ENCODE measurements at places on chromosomes 4 and X. TPM values are rescaled to one million over a fixed set of nuclear protein-coding genes. Genes with fewer than 3 reads are reported as not detected.

- no peak for DNase-seq
These were observed 79.1 kb upstream of the SLC6A14 start for GRCh38 chrX:116357329-116357728.

- no peak for DNase-seq
These were observed 367.3 kb downstream of the GRIA2 start for GRCh38 chr4:157587681-157588423.

DNA sequence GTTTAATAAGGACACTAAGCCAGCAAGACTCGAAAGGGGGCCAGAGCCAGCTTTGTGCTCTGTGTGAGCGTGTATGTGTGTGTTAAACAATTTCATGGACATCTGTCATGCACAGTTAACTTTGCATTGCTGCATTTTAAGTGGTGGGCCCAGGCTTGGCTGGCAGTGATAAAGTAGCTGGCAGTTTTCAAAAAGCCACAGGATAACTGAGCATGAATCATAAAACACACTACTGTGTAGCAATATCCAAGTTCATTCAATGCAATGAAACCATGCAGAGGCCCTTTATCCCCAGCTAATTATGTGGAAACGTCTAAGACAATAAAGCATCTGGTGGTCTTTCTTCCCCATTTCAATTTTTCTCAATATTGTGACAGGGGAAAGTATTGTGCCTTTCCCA is 132.9 kb downstream of the NKX6-1 start:
- no peak for DNase-seq

- DNase-seq, result peak; percentile 67
These were observed 980 bp upstream of the GIMD1 start for GRCh38 chr4:106369456-106370060.

- DNase-seq, result no peak
These were observed 44.8 kb downstream of the TSPAN5 start for GRCh38 chr4:98613453-98614075.

DNA sequence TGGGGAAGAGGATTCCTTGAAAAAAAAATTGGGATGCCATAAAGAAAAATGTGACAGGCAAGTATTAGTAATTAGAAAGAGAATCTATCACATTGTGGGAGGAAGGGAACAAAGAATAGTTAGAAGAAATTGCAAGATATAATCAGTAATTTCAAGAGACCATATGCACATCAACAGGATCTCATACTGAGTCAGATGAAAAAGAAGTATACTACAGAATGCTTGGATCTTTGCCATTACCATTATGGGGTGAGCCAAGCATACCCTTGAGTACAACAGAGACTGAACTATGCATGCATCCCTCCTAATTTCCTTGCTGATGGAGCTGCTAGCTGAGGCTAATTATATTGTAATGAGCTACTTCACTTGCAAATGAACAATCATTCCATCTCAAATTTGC is 287.6 kb downstream of the PAPSS1 start:
- DNase-seq, result no peak

DNA sequence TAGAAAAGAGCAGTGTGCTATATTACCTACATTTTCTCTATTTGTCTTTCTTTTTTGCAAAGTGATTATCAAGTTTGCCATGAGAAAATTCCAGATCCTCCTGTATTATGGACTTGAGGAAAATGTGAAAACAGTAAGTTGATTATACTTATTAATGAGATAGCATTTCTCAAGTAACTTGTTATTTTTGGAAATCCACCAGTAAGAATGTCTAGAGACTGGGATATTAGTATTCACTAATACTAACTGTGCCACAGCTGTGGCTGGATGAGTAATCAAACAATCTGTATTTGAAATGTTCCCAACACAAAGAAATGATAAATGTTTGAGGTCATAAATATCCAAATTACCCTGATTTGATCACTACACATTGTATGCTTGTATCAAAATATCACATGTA is 147.0 kb upstream of the CTSO start:
- DNase-seq, result no peak

GRCh38 chr4:22766068-22766467 is 73.3 kb downstream of the GBA3 start:
- DNase-seq, result no peak

GRCh38 chr4:128660361-128661215 is 148.9 kb upstream of the JADE1 start:
- DNase-seq, result no peak

Gene IL13RA2
- total RNA-seq, result 0.32 TPM

Gene UCP1
- not detected for total RNA-seq

GRCh38 chrX:133913009-133913408 is 72.4 kb downstream of the GPC3 start:
- DNase-seq, result no peak

Gene CSAG3
- total RNA-seq, result not detected

Gene FAM156A
- total RNA-seq, result 3.7 TPM

DNA sequence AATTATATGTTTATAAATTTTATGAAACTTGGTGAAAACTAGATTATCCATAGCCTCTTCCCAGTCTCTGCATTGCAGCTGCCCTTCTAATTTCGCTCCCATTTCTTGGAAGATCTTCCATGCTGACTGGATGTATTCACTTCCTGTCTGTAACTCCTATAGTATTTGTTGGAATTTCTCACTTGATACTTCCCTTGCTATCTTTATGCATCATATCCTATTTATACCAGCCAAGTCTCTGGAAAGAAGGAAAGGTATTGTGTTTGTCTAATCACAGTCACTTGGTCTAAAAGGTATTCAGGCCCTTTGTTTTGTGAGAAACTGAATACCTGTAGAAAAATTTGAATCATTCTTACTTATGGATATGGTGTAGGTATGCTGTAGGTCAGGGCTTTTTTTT is 870.9 kb upstream of the FRG1 start:
- no peak for DNase-seq

Gene MAGEB2
- not detected for total RNA-seq

DNA sequence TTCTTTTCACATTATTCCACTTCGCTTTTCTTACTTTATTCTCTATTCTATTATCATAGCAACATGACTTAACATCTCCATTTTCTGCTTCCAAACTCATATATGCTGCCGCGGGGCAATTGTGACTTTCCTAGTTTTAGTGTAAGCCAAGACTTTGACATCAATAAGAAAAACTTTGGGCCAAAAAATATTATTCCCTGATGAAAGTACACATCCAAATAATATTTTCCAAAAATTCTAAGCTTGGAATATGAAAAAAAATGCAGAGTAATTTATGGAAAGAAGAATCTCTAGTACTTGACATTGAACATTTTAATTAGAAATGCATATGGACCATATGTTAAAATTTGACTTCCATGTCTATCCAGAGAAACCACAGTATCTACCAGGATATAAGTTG is 995.1 kb upstream of the INTU start:
- no peak for DNase-seq

- no peak for DNase-seq
These were observed 63.2 kb downstream of the CPEB2 start for GRCh38 chr4:15065516-15065915.

DNA sequence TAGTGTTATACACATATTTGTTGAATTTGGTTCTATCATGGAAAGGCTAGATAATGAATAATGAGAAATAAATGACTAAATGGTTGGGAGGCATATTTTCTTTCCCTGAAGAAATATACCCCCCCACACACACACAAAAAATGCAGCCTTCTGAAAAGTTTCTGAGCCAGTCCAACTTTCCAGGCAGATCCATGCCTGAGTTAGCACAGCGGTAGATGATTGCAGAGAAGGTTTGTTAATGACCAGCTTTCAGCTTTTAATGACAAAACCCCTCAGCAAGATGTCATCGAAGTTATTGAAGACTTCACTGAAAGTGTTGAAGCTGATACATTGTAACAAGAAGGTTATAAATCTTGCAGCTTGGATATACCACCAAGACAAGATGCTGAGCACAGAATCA is 61.4 kb downstream of the GBA3 start:
- no peak for DNase-seq

Gene PRKG2
- total RNA-seq, result not detected

- DNase-seq, result no peak
These were observed 17.4 kb upstream of the ODAM start for GRCh38 chr4:70178075-70178660.

GRCh38 chr4:130210864-130211263 is 1114.9 kb downstream of the C4orf33 start:
- no peak for DNase-seq

DNA sequence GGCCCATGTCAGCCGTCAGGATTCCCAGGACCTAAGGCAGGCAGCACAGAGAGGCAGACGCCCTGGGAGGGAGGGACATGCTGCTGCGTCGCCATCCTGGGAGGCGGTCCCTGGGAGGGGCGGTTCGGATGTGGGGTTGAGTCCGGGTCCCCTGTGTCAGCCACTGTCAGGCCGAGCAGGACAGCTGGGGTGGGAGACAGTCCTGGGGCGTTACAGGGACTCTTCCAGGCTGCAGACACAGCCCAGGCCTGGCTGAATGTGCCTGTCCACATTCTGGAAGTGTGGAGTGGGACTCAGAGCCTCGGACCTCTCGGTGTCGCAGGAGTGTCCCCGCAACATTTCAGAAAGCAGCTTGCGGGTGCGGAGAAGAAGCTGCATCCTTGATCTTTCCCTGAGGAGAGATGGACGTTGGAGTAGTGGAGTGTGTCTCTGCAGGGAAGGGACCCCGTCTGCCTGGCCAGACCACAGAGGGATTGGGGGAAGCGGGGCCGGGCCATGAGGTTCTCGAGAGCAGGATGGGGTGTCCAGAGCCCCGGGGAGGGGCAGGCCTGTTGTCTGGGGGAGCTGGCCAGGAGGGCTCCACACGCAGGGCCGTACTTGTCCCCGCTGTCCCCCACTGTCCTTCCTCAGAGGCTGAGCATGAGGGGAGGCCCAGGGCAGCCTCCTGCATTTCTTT is 6.1 kb downstream of the AKAP17A start:
- no peak for DNase-seq

GRCh38 chr4:184802697-184803015 is 23.1 kb downstream of the ACSL1 start:
- no peak for DNase-seq

Gene FMR1
- 32.2 TPM for total RNA-seq

- no peak for DNase-seq
These were observed 25.0 kb downstream of the COQ2 start for GRCh38 chr4:83259586-83259985.

DNA sequence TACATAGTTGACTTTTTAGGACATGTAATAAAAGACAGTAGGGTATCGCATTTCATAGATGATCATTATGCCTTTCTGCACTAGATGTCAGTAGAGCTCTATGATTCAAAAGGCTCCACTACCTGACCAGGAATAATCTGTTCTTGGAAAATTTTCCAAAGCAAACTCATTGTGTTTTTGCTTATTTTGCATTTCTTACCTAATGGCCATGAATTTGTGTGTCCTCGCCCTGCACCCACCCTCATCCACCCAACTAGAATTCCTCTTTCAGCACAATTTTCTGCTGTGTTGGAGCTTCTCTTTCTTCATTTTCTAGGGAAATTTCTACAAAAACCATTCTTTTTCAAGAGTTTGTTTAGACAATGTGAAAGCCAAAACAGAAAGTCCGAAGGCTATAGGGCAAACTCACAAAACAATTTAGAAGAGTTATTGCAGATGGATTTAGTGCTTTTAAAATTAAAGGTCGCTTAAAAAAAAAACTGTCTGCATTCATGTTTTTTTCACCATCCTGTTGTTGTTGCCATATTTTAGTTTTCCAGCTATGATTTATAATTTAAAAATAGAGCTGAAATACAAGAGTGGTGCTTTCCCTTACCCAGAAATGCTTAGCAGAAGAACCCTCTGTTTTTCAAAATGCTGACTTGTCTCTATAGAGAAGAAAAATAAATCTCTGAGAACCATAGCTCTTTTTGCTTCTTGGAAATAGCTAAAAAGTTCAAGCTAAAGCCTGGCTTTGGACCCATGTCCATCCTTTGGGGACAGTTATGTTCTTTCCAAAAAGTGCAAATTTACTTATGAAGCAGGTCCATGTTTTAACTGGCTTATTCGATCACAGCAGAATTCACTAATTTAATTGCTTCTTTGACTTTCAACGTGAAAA is 183.7 kb downstream of the SPATA18 start:
- no peak for DNase-seq

GRCh38 chrX:69231903-69232302 is 66.7 kb upstream of the PJA1 start:
- no peak for DNase-seq

Gene AFF2
- 0.26 TPM for total RNA-seq

DNA sequence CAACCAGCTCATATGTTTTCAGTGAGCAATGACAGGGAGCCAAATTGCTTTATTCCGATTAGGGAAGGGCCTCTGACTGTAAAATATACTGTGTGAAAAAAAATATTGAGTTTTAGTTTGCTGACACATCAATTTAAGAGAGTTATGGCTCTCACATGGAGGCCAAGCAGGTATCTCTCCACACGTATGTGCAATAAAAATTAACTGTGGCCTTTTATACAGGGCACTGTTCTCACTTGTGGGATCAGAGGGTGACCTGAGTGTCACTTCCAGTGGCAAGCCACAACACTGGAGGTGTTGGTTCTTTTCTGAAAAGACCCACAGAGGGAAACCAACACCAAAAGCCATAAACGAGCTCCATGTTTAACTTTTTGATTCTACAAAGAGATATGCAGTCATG is 462.8 kb downstream of the MID1IP1 start:
- no peak for DNase-seq

- DNase-seq, result peak; percentile 17
These were observed 47.2 kb upstream of the TMEM33 start for GRCh38 chr4:41887821-41888686.

Gene EFHC2
- total RNA-seq, result not detected

- DNase-seq, result no peak
These were observed 106.8 kb upstream of the FAM47A start for GRCh38 chrX:34238896-34239295.

Gene SLC16A2
- total RNA-seq, result 1.3 TPM

DNA sequence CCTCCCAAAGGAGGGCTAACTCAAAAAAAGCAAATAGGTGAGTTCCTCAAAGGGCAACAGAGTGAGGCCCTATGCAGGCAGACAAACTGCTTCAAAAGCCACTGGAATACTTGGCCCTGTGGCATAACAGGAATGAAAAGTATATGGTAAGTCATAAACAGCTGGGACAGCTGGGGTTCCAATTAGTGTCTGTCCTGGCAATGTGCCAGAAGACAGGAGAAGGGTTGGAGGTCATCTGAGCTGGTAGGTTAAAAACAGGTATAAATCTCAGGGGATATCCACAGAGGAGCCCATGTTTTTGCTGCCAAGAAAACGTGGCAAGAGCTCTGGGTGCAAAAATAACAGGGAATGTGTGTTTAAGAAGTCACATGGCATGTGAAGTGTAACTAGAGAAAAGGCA is 111.6 kb downstream of the APOOL start:
- DNase-seq, result no peak

GRCh38 chrX:115264009-115264408 is 25.5 kb upstream of the LUZP4 start:
- DNase-seq, result no peak

- DNase-seq, result no peak
These were observed 41.7 kb downstream of the RFC1 start for GRCh38 chr4:39324446-39324845.

DNA sequence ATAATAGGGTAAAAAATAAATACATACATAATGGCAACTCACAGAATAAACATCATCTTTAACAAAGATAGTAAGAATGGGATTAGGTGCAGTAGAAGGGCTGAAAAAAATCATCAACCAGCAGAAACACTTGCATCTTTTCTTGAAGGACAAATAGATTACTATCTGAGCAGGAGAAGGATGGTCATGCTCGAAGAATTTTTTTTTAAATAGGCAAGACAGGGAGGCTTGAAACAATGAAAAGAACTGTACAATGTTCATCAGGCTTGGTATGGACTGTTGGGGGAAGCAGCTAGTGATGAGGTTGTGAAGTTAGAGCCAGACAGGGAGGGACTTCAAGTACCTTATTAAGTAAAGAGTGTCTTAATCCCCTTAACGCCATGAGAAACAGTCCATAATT is 167.4 kb upstream of the LDB2 start:
- DNase-seq, result no peak

Measured in pulmonary artery endothelial cell (primary cell).